ENCODE measurements at places on chromosomes 13 and 19.

GRCh38 chr19:14769201-14769600 lies 9.2 kb downstream of the ADGRE2 start:
- DNase-seq = no peak

- no peak for DNase-seq
Measured at GRCh38 chr19:38665950-38666662, 18.7 kb downstream of the ACTN4 start.

GRCh38 chr19:18396471-18397241 lies 766 bp downstream of the LRRC25 start:
- no peak for DNase-seq

DNA sequence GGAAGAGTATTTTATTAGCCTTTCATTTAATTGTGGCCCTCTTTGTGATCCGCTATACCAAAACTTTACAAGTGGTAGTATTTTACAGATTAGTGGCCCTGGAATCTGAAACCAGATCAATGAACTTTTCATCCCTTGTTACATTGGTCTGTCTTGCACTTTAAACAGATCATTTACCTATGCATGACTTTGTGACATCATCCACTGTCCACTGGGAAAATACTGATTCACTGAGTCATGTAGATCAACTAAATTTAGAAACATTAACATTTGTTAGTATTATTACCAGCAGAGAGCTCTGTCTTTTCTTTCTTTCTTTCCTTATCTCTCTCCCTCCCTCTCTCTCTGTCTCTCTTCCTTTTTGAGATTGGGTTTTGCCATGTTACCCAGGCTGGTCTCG lies 17.5 kb downstream of the PCDH8 start:
- no peak for DNase-seq

GRCh38 chr13:95882121-95882520 lies 171.1 kb downstream of the UGGT2 start:
- DNase-seq = no peak

- no peak for DNase-seq
Measured at GRCh38 chr19:34310494-34310981, 54.5 kb upstream of the GPI start.

DNA sequence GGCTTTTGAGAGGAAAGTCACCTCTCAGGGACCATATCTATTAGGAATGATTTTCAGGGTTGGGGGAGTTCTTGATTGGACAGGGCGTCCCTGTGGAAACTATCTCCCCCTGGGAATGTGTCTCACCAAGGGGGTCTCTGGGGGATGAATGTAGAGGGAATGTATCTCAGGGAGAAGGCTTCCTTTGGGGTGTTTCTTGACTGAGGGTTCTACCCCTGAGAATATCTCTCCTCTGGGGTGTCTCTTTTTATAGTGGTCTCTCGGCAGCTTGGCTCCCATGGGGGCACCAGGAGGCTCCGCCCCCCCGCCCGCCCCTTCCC lies 1.0 kb downstream of the RTBDN start:
- no peak for DNase-seq

DNA sequence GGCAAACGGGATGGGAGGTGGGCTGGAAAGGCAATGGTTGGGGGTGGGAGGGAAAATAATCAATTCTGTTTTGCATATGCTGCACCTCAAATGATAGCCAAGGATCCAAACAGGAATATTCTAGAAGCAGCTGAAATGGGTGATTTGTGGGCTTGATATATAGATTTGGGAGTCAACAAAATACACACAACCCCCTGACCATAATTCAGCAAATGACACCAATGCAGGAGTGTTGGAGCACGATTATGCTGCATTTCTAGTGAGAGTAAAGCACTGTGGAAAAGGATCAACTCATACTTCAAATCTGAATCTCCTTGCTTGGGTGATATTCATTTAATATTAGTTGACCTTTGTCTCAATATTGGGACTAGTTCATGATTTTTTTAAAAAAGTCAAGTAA lies 36.0 kb downstream of the LCP1 start:
- DNase-seq = no peak

- no peak for DNase-seq
Measured at GRCh38 chr13:101654883-101655282, 202.4 kb downstream of the ITGBL1 start.

GRCh38 chr13:89282241-89282640 lies 1611.1 kb downstream of the SLITRK5 start:
- no peak for DNase-seq

GRCh38 chr13:42377640-42378382 lies 105.9 kb downstream of the AKAP11 start:
- DNase-seq = no peak

DNA sequence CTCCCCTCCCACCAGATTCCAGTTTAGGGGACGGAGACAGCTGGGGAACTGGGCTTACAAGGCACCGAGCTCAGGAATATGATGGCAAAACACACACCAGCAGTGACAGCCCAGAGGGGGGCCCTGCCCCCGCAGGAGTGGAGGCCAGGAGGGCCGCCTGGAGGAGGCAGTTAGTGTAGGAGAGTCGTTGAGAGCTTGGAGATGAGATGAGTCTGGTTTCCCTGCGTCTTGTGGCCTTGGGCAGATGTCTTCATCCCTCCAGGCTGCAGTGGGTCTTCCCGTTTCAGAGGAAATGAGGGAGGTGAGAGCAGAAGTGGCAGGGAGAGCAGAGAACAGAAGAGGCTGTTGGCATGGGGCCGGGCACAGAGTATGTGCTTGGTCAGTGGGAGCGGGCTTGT lies 4.9 kb downstream of the CELF5 start:
- DNase-seq = no peak

DNA sequence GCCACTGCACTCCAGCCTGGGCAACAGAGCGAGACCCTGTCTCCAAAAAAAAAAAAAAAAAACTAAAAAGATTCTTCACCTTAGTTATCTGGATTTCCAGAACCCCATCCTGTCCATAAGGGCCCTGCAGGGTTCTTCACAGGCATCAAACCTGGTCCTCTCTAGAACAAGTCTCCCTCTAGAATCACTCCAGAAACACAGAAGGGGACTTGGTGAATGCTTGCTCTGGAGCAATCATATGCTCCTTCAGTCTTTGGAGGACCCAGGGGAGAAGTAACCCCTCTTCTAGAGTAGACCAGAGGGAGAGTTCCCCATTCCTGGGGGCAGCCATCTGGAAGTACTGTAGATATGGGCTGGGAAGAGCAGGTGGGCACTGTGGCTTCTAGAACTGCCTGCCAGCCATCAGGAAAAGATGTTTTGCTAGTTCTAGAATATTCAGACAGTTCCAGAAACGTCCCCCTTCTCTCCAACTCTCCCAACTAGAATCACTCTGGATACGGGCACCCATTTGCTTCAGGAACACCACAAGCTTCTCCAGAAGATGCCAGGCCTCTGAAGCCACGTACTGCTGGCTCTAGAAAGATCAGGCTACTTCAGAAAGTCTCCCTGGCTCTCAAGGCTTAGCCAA lies 2.8 kb downstream of the FUT1 start:
- no peak for DNase-seq

DNA sequence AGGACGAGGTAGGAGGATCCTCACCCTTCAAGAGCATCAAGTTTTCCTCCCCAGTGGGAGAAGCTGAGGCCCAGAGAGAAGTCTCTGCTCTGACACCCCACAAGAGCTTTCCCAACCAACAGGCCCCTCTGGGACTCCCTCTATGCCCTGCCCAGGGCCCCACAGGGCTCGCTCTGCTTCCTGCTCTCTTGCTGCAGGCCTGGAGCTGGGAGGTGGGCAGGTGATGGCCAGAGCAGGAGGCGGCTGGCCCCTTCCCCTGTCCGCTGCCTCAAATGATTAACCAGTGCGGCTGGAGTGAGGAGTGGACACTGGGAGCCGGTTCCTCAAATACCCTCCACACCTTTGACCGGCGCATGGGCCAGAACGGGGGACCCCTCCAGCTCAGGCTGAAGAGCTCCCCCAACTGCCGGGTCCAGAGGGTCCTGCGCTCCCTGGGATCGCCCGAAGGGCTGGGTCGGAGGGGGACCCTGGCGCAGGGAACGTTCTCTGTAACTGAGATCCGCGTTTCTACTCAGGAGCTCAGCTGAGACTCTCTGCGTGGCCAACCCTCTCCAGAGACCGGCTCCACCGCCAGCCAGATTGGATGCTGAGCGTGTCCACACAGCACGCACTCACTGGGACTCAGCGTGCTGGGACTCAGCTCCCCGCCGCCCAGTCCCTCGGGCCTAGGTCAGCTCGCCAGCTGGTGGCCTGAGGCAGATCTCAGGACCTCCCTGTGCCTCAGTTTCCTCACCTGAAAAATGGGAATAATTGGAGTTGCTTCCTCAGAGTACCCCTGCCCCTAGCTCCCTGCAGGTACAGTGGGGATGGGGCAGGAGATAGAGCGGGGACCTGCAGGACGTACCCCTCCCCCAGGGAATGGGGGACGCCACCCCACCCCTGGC lies 6.7 kb upstream of the ONECUT3 start:
- no peak for DNase-seq

DNA sequence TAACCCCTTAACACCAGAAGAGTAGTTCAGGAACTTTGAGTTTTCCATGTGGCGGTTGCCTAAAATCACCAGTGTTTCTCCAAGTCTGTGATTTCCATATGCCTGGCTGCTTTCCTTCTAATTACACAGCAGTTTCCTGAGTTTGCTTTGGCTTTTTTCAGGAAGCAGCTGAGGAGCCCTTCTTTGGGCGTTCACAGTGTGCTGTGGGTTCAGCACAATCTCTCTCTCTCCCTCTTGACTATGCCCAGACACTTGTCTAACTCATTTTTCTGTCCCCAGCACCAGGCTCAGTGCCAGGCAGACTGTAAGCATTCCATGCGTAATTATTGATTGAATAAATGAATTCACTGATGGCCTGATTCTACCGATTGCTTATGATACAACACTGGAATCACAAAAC lies 19.7 kb downstream of the SCEL start:
- DNase-seq = no peak

DNA sequence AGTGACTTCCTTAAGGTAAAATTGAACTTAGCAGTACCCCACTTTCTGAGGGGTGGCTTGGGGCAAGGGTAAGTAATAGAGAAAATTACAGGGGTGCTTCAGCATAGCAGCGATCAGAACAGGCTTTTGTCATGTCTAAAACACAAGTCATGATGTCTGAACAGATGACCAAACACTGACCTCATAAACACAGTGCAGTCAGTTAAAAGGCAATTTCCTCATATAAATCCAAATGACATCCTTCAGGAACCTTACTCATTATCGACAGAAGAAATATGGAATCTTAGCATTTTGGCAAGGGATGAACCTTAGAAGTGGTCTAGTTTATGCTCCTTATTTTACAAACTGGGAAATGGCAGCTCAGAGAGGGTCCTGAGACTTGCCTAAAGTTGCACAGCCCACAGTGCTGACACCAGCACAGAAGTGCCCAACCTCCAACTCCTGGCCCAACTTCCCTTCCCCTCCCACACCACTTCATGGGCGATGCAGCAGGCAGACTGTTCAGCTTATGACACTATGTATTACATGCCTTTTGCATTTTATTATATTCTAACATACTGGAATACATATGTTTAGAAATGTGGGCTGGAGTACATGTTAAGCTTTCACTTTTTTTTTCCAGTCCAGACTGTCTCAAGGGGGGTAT lies 3.6 kb downstream of the GJA3 start:
- DNase-seq = no peak

- DNase-seq = no peak
Measured at GRCh38 chr13:113327391-113327765, 30.3 kb downstream of the LAMP1 start.

DNA sequence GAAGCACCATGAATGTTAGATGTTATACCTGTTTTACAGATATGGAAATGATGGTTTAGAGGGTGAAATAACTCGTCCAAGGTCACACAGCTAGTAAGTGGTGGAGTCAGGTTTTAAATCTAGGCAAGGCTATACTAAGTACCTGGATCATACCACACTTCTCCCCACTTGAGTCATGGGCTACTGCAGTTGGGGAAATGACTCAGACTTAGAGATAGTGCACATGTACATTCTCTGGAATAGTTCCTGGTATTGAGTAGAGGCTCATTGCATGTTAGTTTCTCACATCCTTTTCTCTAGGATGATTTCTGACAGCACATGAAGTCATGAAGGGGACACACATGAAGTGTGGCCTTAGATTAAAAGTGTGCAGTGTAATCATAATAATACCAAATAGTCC lies 76.2 kb upstream of the TNFSF11 start:
- no peak for DNase-seq

DNA sequence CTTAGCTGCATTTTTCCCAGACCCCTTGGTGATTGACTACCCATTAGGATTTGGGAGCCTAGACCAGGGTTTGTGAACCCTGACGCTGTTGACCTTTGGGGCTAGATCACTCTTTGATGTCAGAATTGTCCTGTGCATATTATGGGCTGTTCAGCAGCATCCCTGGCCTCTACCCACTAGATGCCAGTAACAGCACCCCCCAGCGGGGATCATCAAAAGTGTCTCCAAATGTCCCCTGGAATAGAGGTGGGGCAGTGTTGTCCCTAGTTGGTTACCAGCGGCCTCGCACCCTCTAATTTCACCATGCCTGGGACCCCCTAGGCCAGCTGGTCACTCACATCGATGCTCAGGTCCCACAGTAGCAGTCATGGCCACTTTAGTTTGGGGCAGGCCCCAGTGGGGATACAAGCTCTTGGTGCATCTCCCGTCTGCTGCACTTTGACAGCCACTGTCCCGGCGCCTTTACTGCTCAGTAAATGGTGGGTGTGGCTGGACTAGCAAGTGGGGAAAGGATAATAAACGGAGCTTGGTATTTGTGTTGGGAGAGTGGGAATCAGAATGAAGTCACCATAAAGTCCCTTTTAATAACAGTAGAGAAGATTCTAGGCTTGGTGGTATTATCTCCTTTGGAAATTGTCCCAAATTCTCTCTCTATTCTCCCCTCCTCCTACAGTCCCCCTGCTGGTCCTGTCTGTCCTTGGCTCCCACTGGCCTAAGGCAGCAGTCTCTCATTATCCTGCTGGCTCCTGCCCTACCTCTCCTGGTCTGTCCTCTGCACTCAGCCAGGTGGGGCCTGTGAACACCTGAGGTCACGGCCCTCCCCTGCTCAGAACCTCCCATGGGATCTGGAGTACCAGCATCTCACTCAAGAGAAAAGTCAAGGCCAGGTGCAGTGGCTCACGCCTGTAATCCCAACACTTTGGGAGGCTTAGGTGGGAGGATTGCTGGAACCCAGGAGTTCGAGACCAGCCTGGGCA lies 80.6 kb downstream of the SIPA1L3 start:
- DNase-seq = no peak

DNA sequence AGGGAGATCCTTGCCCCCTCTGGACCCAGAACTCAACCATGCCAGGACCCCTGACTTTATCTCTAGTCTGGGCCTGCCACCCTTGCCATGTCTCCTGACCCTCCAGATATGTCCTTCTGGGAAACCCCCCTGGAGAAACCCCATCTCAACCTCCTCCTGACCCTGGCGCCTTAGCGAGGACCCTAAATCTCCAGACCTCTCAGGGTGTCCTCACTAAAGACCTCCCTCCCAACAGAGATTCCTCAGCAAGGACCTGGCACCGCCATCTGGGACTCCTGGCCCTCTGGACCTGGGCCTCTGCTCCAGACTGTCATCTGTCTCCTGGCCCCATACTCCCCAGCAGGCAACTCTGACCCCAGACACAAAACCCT lies 1.3 kb downstream of the KCNK6 start:
- DNase-seq = no peak
